Upper lobe of left lung (tissue), 6 donors: ENCODE measurements at places on chromosomes 12 and 14. TPM values are rescaled to one million over a fixed set of nuclear protein-coding genes. Genes with fewer than 3 reads are reported as not detected.

DNA sequence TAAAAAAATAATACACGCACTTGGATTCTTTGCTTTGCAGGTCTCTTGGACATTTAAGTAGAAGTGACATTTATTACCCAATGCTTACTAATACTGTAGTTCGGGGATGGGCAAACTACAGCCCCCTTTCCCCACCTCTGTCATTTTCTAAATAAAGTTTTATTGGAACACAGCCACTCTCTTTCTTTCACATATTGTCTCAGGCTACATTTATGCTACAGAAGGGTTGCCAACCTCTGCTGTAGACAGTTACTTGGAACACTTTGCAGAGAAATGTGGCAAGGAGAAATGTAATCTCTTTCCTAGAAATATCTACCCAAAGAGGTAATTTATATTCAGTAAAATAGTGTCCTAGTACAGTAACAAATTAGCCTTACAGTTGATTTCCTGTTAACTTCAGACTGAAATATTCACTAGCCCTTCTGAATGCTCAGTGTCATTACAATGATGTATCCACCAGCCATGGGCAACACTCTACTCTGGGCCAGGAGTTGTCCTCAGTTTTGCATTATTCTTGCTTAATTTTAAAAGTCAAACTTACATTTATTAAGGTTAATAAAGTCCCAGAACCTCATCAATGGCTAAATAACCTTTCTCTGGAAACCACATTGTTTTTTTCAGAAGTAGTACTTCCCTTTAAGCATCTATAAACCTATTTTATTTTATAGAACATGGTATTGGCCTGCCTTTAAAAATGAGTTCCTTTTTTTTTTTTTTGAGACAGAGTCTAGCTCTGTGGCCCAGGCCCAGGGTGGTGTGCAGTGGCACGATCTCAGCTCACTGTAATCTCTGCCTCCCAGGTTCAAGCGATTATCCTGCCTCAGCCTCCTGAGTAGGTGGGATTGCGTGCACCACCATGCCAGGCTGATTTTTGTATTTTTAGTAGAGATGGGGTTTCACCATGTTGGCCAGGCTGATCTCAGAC lies 269.6 kb upstream of the AMIGO2 start:
- no peak for DNase-seq

DNA sequence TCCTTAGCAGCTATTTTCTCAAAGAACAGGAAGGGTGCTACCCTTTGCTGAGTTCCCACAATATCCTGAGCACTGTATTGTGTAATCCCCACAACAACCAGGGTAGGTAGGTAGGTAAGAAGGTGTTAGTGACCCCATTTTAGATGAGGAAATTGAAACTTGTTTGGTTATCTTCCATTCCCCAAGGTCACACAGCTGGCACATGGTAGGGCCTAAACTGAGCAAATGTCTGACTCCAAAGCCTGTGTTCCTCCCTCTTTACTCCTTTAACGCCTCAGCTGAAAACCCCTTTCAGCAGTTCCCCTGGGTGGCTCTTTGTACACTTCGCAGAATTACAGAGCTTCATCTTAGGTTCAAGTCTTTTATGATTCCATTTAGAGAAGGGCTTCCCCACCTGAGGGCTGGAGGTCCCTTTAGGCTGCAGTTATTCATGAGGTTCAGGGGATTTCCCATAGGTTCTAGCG lies 26.5 kb upstream of the RIC8B start:
- no peak for DNase-seq

DNA sequence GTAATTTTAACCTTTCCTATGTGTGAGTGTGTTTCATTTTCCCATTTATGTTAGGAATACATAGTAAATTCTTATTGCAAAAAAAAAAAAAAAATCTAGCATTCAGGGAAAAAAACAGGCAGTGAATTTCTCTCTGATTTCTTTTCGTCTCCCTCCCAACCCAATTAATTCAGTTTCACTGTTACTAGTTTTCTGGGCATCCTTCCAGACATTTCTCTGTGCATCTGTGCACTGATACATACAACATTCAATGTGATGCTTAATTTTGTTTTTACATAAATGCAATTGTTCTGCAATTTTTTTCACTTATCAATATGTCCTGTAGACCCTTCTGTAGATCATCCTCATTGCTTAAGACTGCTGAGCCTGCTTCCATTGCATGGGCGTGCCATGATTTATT lies 694.3 kb upstream of the TBX3 start:
- no peak for DNase-seq

DNA sequence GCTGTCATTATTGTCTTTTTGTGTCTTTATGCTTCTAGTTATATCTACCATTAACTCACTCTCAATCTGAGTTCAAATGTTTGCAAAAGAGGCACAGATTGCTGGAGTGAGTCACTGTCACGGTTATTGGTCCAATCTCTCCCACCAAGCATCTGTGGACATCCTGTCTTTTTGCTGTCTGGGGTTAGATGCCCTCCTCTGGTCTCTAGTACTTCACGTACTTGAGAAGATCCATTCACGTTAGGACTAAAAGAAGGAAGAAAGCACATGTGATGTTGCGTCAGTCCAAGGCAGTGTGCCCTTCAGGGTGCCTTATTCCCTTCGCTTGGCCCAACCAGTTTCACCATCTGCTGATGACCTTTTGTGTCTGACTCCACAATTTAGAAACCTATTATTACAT lies 72.3 kb upstream of the STXBP6 start:
- DNase-seq, result no peak

DNA sequence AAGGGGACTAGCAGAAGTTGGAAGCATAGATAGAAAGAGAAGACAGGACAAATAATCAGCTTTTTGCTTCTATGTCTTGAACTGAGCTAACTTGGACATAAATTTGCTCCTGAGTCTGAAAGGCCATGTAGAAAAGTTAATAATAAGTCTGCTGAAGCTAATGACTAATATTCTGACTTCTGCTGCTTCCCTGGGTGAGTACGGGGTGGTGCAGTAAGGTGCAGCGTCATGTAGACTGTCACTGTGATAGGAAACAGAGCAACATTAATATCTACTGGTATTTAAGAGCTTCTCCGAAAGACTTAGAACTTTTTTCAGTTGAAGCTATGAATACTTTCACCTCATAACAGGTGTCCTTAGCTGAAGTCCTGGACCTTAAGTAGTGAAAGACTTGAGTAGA lies 34.1 kb upstream of the CPM start:
- DNase-seq, result no peak

DNA sequence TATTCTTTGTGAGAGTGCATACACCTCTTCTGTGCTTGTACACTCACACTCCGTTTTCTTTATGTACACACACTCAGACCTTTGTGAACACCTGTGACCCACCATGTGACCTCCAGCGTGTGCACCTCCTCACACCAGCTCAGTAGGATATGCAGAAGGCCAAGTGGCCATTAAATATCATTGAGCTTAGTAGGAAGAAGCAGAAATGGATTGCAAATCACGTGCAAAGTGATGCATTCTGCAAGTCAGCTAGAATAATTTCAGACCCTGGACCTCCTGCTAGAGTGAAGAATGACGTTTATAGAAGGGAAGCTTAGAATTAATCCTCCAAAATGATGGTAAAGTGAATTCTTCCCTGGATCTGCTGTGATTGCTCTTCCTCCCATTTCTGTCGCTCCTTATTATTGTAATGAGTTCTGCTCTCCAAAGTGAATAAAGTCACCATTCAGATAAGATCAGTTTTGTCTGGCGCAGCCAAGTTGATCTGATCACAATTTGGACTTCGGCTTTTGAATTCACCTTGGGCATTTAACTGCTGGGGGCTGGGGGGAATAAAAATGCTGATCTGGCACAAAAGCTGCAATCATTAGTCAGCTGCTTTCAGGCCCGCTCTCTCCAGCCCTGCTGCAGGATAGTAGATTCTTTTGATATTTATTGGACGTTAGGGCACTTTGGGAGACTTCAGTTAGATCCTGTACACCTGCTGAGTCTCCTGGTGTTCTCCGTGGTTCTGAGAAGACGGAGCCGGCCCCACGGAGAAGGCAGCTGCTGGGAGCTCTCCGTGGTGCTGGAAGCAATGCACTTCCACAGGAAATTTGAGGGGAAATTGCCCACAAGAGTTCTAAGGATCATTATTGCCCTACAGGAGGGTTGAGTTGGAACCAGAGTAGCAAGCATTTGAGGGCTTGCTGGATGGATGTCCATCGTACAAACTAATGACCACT lies 12.4 kb upstream of the NRXN3 start:
- DNase-seq, result no peak

The ASPG gene
- 14.7 TPM for total RNA-seq

The DLST gene
- 89.5 TPM for total RNA-seq

The PTCSC3 gene
- not detected for total RNA-seq

The WSCD2 gene
- total RNA-seq, result 0.17 TPM

The SLC5A8 gene
- 2.8 TPM for total RNA-seq
